ENCODE measurements at places on chromosomes 7 and 10.

DNA sequence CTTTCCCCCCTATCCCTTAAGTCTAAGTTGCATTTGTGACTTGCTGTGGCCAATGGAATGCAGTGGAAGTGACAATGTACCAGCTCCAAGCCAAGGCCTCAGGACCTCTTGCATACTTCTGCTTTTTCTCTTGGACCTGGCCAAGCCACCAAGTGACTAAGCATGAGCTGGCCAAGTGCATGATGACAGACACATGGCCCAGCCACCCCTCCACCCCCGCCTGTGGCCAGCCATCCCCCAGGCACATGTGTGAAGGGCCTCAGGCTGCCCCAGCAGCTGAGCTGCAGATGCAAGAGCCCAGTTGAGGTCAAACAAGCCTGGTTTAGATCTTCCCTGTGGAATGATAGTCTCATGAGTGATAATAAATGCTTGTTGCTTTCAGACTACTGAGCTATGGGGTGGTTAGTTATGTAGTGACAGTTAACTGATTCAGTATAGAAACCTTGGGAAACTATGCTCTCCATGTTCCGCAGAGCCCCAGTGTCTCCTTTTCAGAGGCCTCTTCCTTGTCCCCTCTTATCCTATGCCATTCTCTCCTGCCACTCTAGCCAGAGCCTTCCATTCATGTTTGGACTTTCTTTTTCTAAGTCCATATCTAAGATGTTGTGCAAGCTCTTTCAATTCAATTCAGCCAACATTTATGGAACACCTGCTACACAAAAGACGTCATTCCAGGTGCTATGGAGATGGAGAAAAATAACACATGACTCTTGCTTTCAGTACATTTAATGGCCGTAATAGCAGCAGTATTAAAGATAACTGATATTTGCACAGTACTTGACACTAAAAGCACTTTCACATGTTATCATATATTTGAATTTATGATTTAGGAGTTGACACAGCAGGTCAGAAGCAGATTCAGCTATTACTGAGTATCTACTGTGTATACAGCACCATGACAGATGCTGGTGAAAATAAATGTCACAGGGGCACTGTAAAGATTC is 55.5 kb upstream of the LOXL4 start:
- no peak for DNase-seq

DNA sequence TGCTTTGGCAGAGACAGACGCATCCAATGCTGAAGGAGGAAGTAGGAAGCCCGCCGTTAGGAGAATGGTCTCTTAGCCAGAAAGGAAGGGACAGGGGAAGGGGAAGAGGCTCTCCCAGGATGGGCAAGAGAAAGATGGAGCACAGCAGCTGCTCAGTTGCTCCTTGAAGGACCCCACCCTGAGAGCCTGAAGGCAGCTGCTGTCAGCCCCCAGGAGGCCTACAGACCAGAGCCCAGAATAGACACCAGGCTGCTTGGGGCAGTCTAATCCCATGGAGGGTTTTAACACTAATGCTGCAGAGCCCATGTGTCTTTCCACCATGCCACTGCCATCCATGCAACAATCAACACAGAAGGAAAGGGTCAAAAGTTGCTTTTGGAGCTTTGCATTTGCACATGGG is 3.5 kb upstream of the C7orf33 start:
- no peak for DNase-seq

- DNase-seq: no peak
These were observed 28.8 kb downstream of the PTPN12 start for GRCh38 chr7:77565917-77566316.

GRCh38 chr10:19835952-19836351 is 19.7 kb downstream of the PLXDC2 start:
- no peak for DNase-seq

- DNase-seq: no peak
These were observed 75.1 kb downstream of the EBF3 start for GRCh38 chr10:129888784-129889616.

Measured in hypothalamus (tissue), 51 donors.